Nucleus accumbens (tissue), 56 donors: ENCODE measurements at places on chromosomes 11 and 22.

DNA sequence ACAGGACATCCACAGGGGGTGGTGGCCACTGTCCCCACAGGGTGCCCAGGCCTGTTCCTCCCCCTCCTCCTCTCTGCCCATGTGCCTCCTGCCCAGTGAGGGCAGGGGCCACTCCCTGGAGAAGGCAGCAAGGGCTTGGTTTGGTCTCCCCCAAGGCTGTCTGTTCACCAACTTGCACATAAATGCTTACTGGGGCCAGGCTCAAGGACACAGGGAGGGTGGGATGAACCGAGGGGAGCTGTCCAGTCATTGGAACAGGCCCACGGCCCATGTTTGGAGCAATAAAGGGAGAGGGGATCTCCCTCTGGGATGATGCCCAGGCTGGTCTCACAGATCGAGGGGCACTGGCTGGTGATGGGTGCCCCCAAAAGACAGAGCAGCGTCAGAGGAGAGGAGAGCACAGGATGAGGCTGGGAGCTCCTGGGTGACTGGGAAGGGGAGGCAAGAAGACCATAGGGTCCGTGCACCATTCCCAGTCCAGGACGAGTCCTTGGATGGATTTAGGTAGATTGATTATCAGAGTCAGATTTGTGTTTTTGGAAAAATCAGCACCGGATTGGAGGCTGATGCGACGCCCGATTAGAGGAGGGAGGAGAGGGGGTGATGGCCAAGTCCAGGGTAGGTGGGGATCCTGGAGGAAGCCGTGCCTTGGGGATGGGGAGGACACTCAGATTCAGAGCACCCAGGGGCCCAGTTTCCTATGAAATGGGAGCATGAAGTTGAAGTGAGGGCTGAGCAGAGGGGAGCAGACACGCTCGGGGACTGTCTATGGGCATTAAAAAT lies 1.1 kb downstream of the IGLL5 start:
- DNase-seq, result no peak

DNA sequence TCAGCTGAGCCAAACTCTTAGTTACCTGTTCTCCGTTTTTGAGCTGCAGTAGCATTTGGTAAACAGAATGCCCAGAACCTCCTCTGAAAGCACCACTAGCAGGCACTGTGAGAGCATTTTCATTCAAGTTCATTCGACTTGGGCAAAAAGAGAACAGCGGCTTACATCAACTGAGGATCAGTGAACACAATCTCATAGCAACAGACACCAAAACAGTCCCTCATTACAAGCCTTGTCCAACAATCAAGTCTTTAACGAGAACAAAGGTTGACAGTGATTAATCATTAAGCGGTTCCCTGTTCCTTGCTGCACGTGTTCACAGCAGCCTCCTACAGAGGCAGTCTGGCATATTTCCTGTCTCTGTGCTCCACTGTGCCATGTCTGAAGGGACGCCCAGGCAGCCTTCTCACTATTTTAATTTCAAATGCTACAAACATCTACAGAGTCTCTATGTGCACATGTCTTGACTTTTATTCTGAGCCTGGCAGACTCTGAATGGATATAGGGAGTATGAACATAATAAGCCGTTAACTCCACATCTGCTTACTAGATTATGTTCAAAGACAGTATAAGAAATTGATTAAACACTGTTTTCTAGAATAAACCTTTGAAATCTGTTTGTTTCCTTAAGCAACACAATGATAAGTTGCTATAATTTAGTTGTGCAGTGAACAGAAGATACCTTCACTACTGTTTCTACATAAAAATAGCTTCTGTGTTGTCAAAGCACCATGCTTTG lies 88.3 kb upstream of the MTMR2 start:
- DNase-seq, result peak; percentile 74

- no peak for DNase-seq
These were observed 11.1 kb downstream of the IGHMBP2 start for GRCh38 chr11:68914761-68915160.

GRCh38 chr11:59427068-59427382 lies 812 bp upstream of the OR5A2 start:
- DNase-seq, result no peak

DNA sequence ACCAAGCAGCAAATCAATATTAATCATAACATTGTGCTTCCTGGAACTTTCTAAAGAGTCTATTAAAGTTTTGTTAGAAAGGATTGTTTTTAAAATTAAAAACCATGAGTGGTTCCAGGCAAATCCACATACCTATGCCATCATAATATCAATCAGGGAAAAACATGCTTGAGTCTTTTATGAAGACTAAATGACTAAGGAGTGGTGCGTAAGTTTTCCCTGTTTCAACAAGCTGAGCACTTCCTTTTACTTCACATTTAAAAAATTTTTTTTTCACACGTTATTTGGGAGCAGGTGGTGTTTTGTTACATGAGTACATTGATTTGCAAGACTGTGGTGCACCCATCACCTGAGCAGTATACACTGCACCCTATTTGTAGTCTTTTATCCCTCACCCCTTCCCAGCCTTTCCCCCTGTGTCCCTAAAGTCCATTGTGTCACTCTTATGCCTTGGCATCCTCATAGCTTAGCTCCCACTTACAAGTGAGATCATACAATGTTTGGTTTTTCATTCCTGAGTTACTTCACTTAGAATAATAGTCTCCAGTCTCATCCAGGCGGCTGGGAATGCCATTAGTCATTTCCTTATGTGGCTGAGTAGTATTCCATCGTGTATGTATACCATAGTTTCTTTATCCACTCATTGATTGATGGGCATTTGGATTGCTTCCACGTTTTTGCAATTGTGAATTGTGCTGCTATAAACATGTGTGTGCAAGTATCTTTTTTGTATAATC lies 1190.3 kb upstream of the RAG2 start:
- no peak for DNase-seq

GRCh38 chr11:12523180-12523924 lies 146.0 kb downstream of the PARVA start:
- DNase-seq, result no peak

DNA sequence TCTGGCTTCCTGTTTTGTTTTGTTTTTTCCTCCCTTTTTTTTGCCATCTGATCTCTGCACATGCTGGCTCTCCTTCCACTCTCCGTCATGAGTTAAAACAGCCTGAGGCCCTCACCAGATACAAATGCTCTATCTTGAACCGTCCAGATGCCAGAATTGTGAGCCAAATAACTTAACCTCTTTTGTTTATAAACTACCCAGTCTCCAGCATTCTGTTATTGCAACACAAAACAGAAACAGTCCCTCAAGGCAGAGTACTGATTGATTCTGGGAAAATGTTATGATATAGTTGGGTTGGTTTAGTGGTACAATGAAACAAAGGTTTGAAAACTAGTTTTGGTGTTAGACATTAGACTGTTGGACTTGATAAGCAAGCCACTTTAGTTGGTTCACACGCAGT lies 1390.0 kb upstream of the RAG2 start:
- DNase-seq, result no peak

DNA sequence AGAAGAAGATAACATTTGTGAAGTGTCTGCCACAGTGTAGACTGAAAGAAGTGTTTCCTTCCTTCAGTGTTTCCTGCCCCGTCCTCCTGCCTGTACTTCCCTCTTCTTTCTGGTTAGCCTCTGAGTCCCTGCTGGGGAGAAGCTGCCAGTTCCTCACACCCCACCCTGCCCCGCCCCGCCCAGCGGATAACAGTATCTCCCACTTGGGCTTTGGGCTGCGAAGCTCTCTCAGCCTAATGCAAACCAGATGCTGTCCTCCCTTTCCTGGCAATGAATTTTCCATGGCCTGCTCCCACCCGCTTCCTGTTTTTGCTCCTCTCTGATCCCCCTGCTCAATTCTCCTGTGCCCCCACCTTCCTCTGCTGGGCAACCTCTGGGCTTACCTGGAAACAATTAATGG lies 5.2 kb upstream of the RAB3IL1 start:
- DNase-seq, result no peak

- DNase-seq, result no peak
These were observed 62.6 kb upstream of the RASD2 start for GRCh38 chr22:35477911-35478582.

DNA sequence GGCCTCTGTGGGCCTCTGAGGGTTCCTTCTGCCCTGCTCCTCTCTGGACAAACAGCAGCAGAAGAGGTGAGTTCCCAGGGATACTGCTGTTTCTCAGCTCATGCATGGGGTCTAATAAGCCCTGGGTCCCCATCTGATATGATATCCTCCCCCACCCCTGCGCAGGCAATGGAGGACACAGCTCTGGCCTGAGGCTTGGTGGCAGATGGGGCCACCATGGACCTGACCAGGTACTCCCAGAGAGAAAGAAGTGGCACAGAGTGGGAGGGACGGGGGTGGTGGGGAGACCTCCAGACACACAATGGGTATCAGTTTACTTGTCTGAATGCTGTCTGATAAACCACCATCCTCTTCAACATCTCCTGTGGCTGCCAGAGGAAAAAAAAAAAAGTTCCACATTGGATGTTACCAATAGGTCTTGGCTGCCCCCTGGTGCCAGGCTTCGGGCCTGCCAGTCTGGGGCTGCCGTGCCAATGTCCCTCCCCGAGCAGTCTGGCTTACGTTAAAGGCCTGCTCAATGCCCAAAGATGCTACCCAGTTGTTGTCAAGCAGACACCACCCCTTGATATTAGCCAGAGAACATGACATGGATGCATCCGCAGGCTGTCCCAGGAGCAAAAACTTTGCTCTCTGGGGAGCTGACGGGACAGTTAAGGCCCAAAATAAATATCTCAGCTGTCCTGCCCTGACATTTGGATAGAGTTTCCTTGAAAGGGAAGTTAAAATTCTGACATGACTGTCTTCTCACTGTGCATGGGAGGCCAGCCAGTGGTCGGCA lies 27.9 kb upstream of the ABCC8 start:
- DNase-seq, result peak; percentile 72

DNA sequence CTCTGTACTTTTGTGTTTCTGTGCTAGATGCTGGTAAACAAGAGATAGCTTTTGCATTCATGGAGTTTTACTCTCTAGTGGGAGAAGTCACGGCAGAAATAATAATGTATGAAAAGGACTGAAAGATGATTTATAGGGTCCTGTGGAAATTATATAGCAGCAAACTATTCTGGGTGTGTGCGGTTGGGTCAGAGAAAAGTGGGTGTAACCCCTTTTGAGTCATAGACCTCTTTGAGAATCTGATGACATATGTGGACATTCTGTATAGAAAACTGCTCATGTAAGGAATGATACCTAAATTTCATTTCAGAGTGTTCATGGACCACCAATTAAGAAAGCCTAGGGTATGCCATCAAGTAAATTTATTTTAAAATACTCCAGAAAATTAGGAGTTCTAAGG lies 54.4 kb downstream of the TMEM135 start:
- no peak for DNase-seq

GRCh38 chr11:27907091-27907490 lies 200.9 kb downstream of the KIF18A start:
- no peak for DNase-seq
